Activated effector memory CD4-positive, alpha-beta T cell treated with Interleukin-2 at 50 U/mL for 16 hours (primary cell): ENCODE measurements at places on chromosomes 6 and 20.

DNA sequence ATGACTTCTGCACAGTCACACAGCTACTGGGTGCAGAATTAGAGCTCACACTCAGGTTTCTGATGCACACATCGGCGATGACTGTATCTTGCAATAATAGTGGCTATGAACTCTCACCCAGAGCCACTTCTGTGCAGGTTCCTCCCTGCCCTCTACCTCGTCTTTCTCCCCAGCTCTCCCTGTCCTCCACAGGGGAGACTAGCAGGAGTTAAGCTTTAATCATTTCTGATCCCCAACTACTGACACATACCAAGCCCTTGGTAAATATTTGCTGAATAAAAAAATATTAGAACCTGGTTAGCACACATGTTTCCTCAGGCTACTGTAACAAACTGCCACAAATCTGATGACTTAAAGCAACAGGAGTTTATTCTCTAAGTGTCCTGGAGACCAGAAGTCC is 222.7 kb upstream of the FOXA2 start:
- no peak for DNase-seq

- DNase-seq = no peak
These were observed 139.4 kb upstream of the ID4 start for GRCh38 chr6:19697744-19698290.

DNA sequence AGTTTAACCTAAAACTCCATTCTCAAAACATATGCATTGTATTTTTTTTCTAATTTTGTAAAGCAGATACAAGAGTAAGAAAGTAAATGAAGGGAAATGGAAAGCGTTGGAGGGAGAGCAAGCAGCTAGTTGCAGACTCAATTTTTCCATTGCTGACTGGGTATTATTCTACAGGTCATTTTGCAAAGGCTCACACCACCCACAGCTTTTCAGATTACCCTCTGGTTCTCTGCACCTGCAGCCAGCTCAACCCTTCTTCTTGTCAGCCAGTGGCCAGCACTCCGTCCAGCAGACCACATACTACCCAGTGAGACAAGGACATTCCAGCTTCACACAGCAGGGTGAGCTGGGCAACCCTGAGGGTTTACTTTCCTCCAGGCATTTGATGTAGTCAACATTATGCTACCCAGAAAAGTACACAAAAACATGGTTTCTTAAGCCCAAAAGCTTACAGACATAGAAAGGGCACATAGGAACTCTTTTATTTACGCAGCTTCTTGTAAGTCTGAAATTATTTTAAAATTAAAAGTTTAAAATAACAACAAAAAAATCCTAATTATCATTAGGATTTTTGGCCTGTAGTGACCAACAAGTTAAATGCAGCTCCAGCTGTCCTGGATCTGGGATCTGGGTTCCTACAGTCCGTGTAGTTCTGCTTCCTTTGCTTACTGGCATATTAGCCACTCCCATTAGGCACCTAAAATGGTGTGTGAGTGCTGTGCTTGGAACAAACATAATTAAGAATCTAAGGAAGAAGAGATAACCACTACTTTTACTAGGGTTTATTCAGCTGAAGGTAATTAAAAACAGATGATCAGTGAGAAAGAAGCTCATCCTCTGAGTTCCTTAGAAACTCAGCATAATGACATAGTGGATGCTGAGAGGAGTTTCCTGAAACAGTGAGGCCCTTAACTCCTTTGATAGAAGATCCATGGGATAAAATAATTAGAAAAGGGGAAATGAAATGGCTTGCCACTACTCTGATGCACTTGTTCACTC is 185.3 kb downstream of the PKHD1 start:
- DNase-seq = no peak

GRCh38 chr6:166052837-166053236 is 114.8 kb downstream of the TBXT start:
- no peak for DNase-seq

GRCh38 chr20:8932192-8933165 is 136.4 kb upstream of the PLCB4 start:
- no peak for DNase-seq

GRCh38 chr6:104862456-104862855 is 2.7 kb upstream of the HACE1 start:
- no peak for DNase-seq

GRCh38 chr20:61184194-61184593 is 67.9 kb upstream of the CDH4 start:
- DNase-seq = no peak

GRCh38 chr6:158475344-158476302 is 84.3 kb upstream of the TMEM181 start:
- no peak for DNase-seq

DNA sequence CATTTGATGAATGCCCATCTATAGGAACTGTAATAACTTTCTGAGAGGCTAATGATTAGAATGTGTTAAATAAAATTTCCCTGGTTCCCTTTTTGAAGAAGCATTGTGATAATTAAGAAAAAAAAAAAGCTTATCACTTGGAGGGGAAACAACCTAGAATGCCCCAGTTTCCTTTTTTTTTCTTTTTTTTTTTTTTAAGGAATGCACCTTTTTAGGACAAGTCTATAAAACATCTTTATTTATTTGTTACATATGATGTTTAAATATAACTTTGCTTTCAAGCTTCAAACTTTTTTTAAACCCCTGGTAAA is 7.3 kb upstream of the MRPS10 start:
- no peak for DNase-seq

- DNase-seq = no peak
These were observed 104.6 kb downstream of the HMGCLL1 start for GRCh38 chr6:55474382-55474781.

GRCh38 chr20:42844751-42845150 is 345.0 kb downstream of the PTPRT start:
- DNase-seq = no peak

GRCh38 chr6:170031684-170032121 is 259.2 kb downstream of the DLL1 start:
- DNase-seq = no peak

DNA sequence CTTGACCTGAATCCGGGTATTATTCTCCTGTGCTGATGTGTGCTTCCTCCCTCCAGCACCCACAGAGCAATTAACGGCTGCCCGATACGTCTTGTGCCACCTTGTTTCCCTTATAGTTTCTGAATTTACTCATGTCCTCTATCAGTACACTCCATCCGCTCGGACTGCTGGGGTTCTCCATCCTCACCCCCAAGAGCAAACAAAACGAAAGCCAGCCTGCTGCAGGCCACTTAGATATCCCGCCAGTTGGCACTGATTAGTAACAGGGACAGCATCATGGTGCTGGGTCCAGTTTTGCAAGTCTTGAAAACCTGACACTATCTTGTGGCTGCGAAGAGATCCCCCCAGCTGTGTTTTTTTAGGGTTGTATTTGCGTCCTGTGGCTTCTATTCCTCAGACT is 71.8 kb downstream of the SSR1 start:
- DNase-seq = no peak

- no peak for DNase-seq
These were observed 28.1 kb downstream of the ALDH8A1 start for GRCh38 chr6:134921721-134922261.

- no peak for DNase-seq
These were observed 175.1 kb downstream of the PLCB4 start for GRCh38 chr20:9243986-9244385.

DNA sequence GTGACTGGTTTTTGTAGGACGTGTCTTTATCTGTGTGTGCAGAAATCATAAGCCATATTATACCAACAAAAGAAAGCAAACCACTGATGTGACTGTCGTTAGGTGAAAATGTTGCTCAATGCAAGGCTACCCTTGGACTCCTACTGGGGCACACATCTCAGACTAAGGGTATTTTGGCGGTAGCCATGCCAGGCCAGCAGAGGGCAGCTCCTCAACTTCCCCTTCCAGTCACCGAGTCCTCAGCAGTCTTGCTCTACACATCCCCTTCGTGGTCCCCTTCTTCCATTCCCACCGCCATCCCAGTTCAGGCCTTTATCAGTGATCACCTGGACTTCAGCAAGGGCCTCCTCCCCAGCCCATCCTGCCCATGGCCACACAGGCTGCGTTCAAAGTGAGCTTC is 113.7 kb upstream of the GGTLC1 start:
- no peak for DNase-seq

DNA sequence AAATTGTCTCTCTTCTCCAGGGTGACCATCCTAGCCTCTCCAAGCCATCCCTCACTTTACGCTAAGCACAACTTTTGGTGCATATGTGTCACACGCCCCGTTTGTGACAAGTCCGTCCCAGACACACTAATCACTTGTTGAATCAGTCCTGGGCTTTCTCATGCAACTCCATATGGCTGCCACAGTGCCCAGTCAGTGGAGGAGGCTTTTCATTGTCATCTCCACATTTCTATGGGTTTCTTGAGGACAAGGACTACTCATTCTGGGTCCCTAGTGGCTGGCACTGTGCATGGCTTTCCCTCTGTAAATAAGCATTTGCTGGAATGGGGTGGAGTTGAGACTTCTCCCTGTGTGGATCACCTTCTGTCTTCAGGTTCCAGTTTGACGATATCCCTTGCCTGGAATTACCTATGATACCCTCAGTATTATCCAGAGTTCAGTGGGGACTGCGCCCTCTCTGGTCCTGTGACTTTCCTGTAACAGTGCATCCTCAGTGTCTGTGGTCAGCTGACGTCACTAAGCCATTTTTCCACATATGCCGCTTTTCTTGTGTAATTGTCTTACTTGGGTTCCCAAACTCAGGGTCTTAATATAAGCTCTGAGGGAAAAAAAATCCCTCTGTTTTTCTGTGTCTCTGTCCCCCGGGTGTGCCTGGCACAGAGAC is 59.8 kb upstream of the MYL9 start:
- no peak for DNase-seq

GRCh38 chr6:108650781-108651180 is 90.1 kb downstream of the FOXO3 start:
- DNase-seq = no peak

DNA sequence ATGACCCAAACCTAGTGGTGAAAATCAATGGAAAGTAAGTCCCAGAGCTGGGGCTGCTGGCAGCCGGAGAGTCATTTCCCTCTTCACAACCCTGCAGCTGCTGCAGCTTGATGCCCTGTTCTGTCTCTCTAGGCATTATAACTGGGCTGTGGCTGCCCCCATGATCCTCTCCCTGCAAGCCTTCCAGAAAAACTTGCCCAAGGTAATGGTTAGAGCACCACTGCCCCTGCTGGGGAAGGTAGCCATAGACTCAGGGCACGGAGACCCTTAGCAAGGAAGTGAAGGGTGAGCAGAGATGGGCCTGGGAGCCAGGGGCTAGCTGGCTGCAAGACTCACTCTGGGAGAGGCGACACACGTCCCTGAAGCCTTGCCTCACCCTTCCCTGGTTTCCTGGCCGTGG is 12.0 kb downstream of the LPIN3 start:
- no peak for DNase-seq

GRCh38 chr6:36912586-36912985 is 26.8 kb downstream of the C6orf89 start:
- peak; percentile 54 for DNase-seq

GRCh38 chr6:41626917-41627316 is 11.4 kb upstream of the MDFI start:
- no peak for DNase-seq

DNA sequence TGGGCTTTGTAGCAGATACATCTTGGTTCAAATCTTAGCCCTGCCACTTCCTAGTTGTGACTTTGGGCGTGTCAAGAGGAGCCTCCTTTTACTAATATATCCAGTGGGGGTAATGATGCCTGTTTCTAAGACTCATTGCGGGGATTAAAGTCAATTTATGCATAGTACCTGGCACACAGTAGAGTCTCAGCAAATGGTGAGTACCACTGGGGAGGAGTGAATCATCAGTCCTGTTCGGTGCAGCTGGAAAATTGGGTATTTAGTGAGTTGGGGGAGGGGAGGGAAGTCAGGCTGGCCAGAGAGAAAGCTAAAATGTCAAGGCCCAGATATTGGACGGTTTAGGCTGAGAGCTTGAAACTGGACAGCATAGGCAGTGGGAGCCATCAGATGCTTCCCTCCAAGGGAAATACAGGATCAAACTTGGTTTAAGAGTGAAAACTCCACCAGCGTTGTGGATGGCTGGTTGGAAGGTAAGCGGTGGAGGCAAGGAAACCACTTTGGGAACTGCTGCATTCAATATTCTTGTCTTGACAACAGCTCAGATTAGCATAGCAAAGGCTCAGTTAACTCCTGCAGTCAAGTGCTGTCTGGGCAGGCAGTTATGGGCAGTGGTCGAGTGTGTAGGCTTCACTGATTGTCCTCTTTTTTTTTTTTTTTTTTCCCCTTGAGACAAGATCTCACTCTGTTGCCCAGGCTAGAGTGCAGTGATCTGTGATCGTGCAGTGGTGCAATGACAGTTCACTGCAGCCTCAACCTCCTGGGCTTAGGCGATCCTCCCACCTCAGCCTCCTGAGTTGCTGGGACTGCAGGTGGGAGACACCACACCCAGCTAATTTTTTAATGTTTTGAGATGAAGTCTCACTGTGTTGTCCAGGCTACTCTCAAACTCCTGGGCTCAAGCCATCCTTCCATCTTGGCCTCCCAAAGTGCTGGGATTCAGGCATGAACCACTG is 12.9 kb downstream of the PPP1R16B start:
- DNase-seq = no peak

GRCh38 chr6:14077193-14077867 is 40.2 kb upstream of the CD83 start:
- no peak for DNase-seq

GRCh38 chr6:8219352-8219943 is 117.1 kb upstream of the EEF1E1 start:
- DNase-seq = no peak

- no peak for DNase-seq
These were observed 346.3 kb upstream of the SULF2 start for GRCh38 chr20:48131581-48131980.

- DNase-seq = no peak
These were observed 402 bp downstream of the OSBPL2 start for GRCh38 chr20:62238569-62239277.

- no peak for DNase-seq
These were observed 10.3 kb upstream of the CYP24A1 start for GRCh38 chr20:54184071-54184470.

DNA sequence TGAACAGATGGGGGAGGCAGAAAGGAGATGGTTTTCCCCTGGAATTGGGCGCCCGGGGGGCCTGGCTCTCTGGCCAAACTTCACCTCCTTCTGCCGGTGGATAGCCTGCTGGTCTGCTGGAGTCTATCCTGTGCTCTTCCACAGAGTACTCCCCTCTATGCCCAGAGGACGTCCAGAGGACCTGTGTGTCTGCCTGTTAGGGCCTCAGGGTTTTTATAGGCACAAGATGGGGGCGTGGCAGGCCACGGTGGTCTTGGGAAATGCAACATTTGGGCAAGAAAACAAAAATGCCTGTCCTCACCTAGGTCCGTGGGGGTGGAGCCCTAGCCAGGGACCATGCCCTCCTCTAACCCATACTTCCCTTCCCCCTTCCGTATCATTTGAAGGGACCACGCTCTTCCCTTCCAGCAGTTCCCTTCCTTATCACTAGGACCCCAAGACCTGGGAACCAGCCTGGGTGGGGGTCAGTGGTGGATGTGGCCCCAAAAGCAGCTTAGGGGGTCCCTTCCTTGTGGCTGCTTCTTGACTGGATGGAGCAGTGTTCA is 53.6 kb upstream of the ZNF337 start:
- no peak for DNase-seq

- no peak for DNase-seq
These were observed 251.1 kb downstream of the PHACTR1 start for GRCh38 chr6:12967686-12968085.

GRCh38 chr6:25177500-25178028 is 101.6 kb upstream of the CARMIL1 start:
- DNase-seq = no peak
